HCEC 1CT (cell line): ENCODE measurements at places on chromosomes 5 and 9.

DNA sequence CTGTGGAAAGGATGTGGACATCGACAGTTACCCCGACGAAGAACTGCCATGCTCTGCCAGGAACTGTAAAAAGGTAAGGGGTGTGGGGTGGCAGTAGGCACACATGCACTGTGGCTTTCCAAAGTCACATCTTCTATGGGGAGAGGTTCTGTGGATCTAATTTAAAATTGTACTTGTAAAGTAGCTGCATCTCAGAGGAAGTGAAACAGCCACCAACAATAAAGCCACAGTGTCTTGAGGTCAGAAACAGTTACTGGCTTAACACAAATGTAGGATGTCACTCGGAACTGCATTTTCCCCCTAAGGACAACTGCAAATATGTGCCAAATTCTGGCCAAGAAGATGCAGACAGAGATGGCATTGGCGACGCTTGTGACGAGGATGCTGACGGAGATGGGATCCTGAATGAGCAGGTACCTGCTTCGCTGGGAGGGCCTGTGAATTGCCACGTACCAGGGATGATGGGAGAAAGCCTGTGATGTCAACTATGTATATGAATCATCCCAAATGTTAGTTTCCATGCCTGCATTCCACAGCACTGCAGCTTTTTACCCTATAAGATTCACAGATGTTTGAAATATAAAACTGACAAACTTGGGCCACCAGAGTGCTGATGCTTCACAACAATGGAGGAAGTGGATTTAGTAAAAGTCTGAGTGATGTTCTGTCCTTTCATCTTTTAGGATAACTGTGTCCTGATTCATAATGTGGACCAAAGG lies 35.3 kb downstream of the THBS4 start:
- peak; percentile 4 for DNase-seq

DNA sequence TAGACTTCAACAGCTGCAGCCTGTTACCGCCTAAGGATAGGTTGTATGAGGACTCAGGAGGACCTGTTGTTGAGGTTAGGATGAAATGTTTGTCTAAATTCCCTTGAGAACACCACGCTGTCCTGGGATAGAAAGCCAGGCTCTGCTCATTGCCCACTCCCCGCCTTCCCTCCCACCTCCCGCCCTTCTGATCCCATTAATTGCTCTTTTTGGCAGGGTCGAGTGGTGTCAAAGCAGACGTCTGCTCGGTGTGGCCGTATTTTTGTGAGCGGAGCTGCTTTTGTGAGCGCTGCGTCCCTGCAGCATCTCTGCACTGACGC lies 62.3 kb downstream of the SPATA31C2 start:
- no peak for DNase-seq

- no peak for DNase-seq
Observed at GRCh38 chr5:179870403-179870903, 11.8 kb upstream of the MRNIP start.

GRCh38 chr5:44935262-44935661 lies 126.5 kb downstream of the MRPS30 start:
- no peak for DNase-seq

- no peak for DNase-seq
Observed at GRCh38 chr5:62042007-62042406, 264.0 kb upstream of the KIF2A start.

GRCh38 chr9:124045830-124046177 lies 34.2 kb downstream of the LHX2 start:
- DNase-seq: no peak

DNA sequence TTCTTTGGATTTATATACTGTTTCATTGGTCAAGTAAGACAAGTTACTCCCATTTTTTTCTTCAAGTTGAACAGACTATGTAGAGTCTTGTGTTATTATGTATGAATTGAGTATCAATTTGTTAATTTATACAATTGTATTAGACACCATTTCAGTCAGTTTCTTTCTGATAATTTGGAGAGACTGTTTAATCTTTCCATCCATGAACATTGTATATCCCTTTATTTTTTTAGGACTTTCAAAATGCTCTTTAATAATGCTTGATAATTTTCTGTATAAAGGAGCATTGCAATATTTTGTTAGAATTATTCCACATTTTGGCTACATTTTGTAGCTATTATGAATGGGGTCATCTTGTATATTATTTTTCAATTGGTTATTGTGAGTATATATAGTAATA lies 69.1 kb upstream of the PJA2 start:
- no peak for DNase-seq

GRCh38 chr5:74393943-74394342 lies 246.6 kb downstream of the ENC1 start:
- no peak for DNase-seq

DNA sequence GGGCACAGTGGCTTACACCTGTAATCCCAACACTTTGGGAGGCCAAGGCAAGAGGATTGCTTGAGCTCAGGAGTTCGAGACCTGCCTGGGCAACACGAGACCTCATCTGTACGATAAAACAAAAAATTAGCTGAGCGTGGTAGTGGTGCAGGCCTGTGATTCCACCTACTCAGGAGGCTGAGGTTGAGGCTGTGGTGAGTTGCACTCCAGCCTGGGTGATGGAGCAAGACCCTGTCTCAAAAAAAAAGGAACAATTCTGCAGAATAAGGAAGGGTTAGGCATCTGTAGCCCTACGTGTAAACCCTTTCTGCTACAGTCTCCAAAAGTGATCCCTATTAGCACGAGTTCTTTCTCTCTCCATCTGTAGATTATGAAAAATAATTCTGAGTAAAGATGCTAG lies 19.9 kb downstream of the CDC26 start:
- no peak for DNase-seq

- DNase-seq: no peak
Observed at GRCh38 chr5:109611505-109611904, 78.2 kb upstream of the MAN2A1 start.

- DNase-seq: no peak
Observed at GRCh38 chr9:76820431-76820830, 56.2 kb downstream of the PCA3 start.

DNA sequence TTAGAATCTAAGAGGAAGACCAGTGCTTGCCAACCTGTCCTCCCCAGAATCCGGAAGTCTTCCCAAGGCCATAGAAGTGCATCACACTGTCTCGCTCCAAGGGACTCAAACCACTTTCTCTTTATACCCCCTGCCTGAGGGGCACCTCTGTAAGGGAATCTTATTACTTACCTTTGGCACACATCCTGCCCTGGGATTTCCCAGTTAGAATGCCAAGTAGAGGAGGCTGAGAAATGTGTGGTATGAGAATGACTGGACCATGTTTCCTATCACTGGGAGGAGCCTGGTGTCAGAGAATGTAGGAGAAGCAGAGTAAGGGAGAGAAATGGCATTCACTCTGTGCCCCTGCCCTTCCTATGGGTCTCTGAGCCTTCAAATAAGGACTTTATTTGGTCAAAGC lies 85.8 kb downstream of the AOPEP start:
- peak; percentile 39 for DNase-seq

DNA sequence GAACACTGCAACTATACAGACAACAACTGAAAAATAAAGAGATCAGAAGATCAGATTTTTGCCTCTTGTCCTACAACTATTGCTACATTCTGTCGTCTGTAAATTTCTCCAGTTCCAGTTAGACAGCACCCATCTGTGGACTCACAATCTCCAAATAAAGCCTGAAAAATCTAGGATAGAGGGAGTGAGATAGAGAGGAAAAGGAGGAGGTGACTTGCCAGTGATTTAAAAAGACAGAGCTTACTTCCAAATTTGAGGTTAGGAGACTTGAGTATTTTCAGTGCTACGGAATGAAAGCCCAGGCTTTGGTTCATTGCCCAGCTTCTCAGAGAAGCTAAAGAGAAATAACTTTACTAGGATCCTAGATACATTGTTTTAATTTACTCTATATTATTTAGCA lies 63.6 kb downstream of the PTCD2 start:
- no peak for DNase-seq
